Stimulated activated CD8-positive, alpha-beta memory T cell treated with anti-CD3 and anti-CD28 coated beads, Interleukin-4, amount 100 ng/mL, for 4 hours (primary cell): ENCODE measurements at places on chromosomes 6 and 20.

GRCh38 chr6:88380618-88381288 is 214.6 kb upstream of the CNR1 start:
- DNase-seq = no peak

GRCh38 chr6:31525932-31526591 is 2.7 kb upstream of the MCCD1 start:
- DNase-seq = no peak

DNA sequence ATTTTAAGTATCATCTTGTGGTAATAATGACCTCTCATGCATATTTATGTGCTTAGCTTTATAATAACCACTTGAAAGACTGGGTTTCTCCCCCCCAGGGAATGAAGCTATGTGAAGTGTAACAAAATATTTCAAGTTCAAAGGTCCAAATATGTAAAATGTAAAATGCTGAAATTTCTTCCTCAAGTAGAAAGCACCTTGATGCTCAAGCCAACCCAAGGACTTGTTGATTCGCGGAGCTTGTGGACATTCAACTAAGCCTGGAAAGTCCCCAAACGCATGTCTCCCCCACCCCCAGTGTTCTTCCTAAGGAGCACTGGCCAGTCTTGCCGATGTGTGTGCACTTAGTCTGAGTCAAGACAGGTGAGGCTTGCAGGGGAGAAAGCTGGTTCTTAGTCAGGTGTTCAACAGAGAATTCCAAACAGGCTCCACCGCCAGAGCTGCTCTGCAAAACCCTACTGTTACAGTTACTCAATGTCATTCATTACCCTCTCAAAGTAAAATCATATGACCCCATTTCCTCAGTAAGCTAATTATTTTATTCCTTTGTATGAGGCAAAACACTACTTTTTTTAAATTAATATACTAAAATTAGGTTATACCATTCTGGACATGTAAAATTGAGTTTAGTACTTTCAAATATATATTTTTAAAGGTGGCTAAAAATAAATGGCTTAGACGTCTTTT is 46.9 kb upstream of the QKI start:
- DNase-seq = no peak

DNA sequence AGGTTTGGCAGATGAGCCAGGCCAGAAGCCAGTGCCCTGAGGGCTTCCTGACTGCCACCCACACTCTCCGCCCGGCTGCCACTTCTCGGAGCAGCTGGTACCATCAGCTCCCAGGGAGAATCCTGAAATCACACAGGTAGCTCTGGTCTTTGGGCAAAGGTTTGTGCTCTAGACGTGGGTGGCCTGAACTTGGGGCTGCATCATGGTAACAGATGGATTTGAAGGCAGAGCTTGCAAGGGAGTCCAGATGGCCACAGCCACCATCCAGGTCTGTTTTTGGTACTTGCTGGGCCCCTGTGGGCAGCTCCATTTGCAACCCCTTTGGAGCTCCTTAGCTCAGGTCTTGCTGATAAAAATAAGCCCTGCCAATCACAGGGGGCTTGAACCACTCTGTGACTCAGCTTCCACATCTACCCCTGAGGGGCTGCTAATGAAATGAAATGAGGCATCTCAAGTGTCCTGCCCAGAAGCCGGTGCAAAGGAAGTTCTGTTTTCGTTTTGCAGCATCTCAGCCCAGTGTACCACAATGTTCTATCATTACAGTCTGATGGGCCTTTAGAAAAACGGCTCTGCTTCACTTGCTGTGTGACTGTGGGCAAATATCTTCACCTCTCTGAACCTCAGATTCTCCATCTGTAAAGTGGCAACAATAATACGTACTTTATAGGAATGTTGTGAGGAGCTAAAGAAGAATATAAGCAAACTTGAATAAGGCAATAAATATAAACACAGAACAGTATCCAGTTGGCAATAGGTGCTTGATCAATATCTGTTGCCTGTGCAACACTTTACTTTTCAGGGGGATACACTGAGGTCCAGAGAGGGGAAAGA is 25.1 kb upstream of the CDH22 start:
- no peak for DNase-seq

DNA sequence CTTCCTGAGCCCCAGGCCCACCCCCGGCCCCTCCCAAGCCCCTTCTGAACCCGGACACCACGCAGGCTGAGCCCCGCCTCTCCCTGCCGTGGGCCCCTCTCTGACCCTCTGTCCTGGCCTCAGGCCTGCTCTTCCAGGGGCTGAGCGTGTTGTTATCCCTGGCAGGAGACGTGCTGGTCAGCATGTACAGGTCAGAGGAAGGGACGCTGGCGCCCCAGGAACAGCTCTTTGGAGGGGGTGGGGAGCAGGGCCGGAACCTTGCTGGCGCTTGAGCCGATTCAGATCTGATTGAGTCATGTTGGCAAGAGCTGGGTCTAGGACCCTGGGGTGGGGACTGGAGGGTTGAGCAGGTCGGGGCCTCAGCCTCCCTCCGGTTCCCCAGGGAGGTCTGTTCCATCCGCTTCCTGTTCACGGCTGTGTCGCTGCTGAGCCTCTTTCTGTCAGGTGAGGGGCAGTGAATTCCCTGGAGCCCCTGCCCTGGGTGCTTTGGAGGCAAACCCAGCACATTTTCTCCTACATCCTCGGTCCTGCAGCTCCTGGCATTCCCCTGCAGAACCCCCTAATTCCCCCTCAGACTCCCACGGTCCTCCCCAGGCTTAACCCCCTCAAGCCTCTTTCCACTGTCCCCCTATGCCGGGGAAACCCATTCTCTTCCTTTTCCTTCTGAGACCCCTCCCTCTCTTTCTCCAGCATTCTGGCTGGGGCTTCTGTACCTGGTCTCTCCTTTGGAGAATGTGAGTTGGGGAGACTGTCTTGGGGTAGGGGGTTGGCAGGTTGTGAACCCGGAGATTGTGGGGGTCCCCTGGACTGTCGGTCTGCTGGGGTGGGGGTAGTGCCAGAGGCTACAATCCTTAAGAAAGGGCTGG is 2.0 kb downstream of the SPAG4 start:
- DNase-seq = no peak

GRCh38 chr6:82257088-82257774 is 9.7 kb upstream of the IBTK start:
- DNase-seq = no peak

- DNase-seq = no peak
These were observed 123.0 kb downstream of the BANF2 start for GRCh38 chr20:17822540-17823408.

GRCh38 chr20:9592419-9592818 is 78.0 kb downstream of the LAMP5 start:
- no peak for DNase-seq

DNA sequence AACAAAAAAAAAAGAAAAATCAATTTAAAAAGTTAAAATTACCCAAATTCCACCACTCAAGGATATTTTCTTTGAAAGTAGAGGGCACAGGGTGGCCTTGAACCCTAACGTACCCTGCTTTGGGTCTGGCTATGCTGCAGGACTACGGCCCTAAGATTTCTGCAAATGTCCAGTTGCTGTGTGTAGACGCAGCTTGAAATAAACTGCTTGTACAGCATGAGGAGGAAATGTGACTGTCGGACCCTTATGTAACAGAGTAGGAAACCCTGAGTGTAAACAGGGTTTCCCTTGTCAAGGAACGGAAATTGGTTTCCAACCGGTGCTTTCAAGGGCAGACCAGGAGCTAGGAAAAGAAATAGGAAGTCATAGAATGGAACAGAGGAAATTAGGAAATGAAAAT is 60.7 kb upstream of the SHLD1 start:
- no peak for DNase-seq

- peak; percentile 45 for DNase-seq
These were observed 8.1 kb upstream of the ATXN1 start for GRCh38 chr6:16769131-16769985.

- no peak for DNase-seq
These were observed 30.0 kb upstream of the FBXL4 start for GRCh38 chr6:98977671-98978292.

- no peak for DNase-seq
These were observed 453.3 kb downstream of the RFPL4B start for GRCh38 chr6:112800439-112800838.

DNA sequence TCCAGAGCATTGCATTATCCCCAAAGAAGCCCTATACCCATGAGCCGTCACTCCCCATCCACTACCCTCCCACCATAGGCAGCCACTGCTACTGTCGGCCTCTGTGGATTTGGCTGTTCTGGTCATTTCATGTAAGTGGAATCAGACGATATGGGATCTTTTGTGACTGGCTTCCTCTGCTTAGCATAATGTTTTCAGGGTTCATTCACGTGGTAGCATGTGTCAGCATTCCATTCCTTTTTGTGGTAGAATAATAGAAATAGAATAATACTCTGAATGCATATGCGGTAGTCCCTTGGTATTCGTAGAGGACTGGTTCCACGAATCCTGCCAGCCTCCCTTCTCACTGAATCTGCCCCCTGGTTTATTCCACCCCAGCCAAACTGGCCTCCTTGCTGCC is 402.6 kb upstream of the SULF2 start:
- DNase-seq = no peak

- no peak for DNase-seq
These were observed 12.8 kb upstream of the MYMX start for GRCh38 chr6:44203955-44204354.

DNA sequence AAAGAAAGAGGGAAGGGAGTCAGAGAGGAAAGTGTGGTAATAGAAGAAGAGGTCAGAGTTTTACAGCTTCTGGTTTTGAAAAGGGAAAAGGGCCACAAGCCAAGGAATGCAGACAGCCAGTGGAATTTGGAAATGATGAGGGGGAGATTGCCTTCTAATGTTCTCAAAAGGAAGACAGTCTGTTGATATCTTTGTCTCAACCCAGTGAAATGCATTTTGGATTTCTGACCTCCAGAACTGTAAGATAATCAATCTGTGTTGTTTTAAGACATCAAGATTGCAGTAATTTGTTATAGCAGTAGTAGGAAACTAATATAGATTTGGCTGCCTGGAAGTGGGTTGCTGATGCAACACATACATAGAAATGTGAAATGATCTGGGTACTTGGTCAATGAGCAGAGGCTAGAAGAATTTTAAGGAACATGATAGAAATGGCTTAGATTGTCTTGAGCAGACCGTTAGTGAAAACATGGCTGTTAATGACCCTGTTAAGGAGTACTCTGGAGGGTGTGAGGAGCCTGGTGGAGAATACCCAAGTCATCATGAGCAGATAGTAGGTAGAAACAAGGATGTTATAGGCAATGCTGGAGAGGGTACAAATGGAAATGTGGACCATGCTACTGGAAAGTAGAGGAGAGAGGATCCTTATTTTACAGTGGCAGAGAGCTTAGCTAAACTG is 255.8 kb upstream of the RAB32 start:
- DNase-seq = no peak

- DNase-seq = no peak
These were observed 899.4 kb upstream of the FLRT3 start for GRCh38 chr20:15236812-15237211.

DNA sequence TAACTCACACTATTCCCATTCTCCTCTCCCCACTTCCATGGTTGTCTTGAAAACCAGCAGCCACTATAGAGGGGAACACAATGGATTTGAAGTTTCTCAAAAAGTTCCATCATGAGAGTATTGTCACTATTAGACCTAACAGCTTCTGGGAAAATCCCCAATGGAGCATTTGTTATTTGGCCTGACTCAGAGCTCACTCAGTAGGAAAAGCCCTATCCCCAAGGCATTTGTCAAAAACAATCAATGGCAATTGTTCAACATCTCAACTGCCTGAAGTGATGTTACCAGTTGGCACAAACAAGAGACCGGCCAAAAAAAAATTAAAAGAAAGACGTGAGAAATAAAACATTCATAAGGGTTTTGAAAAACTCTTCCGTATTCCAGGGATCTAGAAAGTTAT is 98.8 kb downstream of the MYLK4 start:
- no peak for DNase-seq

GRCh38 chr6:33851959-33852358 is 48.2 kb upstream of the MLN start:
- no peak for DNase-seq

- DNase-seq = no peak
These were observed 116.3 kb upstream of the TCF21 start for GRCh38 chr6:133772567-133772966.

- DNase-seq = no peak
These were observed 163.2 kb upstream of the TSHZ2 start for GRCh38 chr20:52809003-52809402.

- DNase-seq = no peak
These were observed 52.8 kb downstream of the MYLIP start for GRCh38 chr6:16181439-16182297.

GRCh38 chr20:39094391-39094790 is 132.2 kb downstream of the DHX35 start:
- no peak for DNase-seq

- no peak for DNase-seq
These were observed 61.6 kb upstream of the MRPS10 start for GRCh38 chr6:42279144-42279781.

DNA sequence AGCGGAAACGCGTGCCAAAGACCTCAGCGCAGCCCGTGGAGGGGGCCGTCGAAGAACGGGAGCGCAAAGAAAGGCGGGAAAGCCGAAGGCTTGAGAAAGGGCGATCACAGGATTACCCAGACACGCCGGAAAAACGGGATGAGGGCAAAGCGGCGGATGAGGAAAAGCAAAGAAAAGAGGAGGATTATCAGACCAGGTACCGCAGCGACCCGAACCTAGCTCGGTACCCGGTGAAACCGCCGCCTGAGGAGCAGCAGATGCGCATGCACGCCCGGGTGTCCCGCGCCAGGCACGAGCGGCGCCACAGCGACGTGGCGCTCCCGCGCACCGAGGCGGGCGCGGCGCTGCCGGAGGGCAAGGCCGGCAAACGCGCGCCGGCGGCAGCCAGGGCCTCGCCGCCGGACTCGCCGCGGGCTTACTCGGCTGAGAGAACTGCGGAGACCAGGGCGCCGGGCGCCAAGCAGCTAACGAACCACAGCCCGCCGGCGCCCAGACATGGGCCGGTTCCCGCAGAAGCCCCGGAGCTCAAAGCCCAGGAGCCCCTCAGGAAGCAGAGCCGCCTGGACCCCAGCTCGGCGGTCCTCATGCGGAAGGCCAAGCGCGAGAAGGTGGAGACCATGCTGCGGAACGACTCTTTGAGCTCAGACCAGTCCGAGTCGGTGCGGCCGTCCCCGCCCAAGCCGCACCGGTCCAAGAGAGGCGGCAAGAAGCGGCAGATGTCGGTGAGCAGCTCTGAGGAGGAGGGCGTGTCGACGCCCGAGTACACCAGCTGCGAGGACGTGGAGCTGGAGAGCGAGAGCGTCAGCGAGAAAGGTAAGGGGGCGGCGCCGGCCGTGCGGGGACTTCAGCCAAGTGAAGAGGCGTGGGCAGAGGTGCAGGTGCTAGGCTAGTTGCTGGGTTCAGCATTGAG is 296.2 kb downstream of the RIMS1 start:
- no peak for DNase-seq

DNA sequence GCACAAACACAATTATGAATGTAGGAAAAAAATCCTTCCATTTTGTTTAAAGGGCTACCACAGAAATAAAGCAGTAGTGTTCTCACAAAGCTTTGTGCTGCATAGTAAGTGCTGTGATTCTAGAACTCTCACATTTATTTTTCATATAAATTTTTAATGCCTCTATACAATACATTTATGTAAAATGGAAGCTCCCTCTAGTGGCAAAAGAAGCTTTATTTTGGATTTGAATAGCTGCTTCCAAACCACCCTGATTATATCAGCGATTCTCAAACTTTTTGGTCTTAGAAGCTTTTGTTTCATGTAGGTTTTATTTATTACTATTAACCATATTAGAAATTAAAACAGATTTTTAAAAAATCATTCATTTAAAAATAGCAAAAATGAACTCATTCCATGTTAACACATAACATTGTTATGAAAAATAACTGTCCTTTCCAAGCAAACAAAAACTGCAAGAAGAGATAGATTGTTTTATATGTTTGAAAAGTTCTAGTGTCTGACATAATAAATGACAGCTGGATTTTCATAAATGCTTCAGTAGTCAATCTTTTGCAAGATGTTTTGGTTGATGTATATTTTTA is 38.4 kb downstream of the HS3ST5 start:
- DNase-seq = no peak
